ENCODE measurements at places on chromosomes 5 and 9. TPM values are rescaled to one million over a fixed set of nuclear protein-coding genes. Genes with fewer than 3 reads are reported as not detected.
A peak's percentile ranks its signal among the peaks of the same experiment; 100 is the strongest.

GRCh38 chr5:141680751-141681201 lies 1.3 kb downstream of the ARAP3 start:
- peak; percentile 19 for DNase-seq

DNA sequence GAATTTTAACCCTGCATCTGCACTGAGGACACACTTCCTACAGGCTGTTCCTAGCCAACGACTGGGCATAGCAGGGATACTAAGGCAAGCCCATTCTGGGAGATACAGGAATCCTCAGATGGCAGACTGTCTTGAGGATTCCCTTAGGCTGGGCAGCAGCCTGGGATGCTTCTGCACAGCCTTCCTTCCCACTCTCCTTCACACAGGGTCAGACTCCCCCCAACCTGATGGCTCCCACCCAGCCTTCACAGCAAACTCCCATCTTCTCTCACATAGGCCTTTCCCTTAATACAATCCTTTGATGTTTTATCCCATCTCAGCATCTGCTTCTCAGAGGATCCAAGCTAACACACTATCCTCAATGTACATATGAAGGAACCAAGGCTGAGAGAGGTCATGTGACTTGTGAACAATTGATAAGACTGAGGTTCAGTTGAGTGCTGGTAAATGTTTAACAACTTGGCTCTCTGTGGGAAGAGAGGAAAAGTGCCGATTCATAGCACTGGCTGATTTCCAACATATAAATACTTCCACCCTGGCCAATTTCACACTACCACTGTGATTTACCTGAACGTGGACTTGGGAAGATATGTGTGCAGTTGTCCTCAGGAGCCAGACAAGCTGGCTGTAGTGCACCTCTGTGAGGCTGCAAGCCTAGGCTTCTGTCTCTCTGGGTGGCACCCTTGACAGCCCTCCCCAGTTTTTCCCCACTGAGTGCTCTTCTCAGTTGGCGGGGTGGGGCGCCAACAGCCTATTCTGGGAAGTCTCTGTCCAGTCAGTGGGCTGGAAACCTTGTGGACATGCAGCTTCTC lies 120.2 kb upstream of the TRIM32 start:
- DNase-seq = no peak

ENTPD2 gene
- total RNA-seq = 3.6 TPM

GRAMD2B gene
- 156 TPM for total RNA-seq

TAS2R1 gene
- total RNA-seq = not detected

UNC5A gene
- 0.32 TPM for total RNA-seq

- DNase-seq = no peak
These were observed 20.5 kb downstream of the ABCA1 start for GRCh38 chr9:104907278-104907951.

PDE6A gene
- total RNA-seq = 1.5 TPM
